ENCODE measurements at places on chromosomes 2 and 18.

GRCh38 chr2:160373666-160374065, 119.9 kb downstream of the RBMS1 start:
- no peak for DNase-seq

DNA sequence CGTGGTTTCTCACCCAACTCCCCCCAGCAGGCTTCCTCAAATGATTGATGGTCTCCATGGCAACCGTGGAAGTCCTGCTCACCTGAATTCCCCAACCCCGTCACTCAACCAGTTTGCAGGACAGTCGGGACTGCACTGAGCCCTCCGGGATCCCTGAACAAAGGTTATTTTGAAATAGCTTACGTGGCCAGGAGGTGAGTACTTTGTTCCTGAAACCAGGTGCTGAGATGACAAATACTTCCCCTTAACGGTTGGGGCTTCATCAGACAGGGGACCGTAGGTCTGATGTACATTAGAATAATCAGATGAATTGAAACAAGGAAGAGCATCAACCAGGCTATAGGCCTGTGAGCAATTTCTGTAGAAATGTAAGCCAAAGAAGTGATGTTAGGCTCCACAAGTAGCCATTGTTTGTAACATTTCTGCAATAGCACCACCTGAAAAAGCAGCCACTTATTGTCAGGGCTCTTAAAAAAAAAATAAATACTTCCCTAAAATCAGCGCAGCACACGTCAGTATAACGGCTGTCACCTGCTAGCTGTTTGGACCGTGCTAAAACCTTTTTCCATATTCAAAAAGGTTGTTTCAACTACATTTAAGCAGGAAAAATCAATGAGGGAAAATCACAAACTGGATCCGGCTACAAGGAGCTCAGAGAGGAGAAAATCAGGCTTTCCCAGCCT, 206.4 kb upstream of the ID2 start:
- DNase-seq, result no peak

DNA sequence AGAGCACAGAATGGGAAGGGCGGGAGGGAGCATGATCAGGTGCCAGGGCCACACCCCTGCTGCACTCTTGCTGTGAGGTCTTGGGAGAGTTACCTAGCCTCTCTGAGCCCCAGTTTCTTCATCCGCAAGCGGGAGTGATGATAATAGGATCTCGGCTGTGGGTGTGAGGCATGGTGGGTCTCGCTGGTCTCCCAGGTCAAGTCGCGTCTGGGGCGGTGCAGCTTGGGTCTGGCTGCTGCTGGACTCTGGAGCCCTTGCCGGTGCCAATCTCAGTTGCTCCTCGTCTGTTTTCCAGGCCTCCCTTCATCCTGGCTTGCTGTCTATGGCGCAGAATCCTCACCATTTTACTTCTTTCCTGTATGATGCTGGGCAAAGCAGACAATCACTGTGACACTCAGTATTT, 130.3 kb upstream of the RAB12 start:
- DNase-seq, result no peak

DNA sequence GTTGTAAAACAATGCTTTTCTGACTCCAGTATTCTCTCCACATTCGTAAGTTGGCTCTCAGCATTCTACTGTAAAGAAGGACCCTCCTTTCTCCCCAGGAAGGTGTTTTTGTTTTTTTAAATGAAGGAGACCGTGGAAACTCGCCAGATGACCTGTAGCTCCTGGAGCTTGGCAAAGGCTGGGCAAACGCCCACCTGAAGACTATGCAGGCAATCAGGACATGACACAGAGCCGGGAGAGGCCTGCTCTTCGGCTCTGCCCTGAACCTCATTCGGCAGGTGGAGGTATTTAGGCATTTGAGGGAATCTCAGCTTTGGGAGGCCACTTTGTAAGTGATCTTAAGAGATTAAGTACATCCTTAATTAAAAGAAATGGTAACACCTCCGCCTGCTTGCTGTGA, 17.4 kb downstream of the CASP10 start:
- no peak for DNase-seq

DNA sequence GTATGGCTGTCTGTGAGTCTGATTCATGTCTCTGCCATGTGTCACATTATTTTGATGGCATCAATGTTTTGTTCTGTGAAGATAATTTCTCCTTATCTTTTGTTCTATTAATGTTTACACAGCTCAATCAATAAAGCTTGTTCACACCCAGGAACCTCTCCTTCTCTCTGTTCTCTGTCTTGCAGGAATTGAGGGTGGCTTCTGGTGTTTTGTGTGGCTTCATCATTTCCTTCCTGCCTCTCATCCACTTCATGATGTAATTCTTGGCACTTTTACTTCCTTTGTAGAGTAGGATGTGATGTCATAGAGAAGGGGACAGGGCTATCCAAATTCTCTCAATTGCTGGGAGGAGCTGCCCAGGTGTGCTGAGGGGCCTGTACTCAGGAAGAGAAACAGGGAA, 27.2 kb downstream of the ASXL3 start:
- no peak for DNase-seq

DNA sequence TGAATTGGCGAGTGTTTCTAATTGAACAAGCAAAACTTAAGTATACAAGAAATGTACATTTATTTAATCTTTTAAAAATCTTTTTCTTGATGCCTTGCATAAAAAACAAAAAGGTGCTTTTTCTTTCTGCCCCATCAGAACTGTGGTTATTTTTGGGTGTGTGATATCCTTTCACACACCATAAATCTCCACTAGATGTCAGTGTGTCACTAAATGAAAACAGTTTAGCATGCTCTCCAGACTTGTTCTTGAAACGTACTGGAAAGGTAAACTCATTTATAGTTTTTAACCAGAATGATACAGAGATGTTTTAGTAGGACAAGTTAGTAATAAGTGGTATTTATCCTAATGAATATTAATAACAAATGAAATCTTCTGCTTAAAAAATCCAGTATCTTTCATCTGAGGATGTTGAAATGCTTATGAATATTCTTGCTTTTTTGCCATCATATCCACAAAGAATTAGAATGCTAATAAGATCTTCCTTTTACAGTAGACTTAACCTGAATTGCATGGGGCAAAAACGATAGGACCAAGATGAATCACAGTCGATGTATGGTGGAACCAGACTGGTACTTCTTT, 96.8 kb downstream of the UBE2E3 start:
- DNase-seq, result no peak

All from NCI-H526 treated with DMSO at 0.1 percent for 48 hours (cell line).